ENCODE measurements at places on chromosomes 7 and 10.
A peak's percentile ranks its signal among the peaks of the same experiment; 100 is the strongest.

DNA sequence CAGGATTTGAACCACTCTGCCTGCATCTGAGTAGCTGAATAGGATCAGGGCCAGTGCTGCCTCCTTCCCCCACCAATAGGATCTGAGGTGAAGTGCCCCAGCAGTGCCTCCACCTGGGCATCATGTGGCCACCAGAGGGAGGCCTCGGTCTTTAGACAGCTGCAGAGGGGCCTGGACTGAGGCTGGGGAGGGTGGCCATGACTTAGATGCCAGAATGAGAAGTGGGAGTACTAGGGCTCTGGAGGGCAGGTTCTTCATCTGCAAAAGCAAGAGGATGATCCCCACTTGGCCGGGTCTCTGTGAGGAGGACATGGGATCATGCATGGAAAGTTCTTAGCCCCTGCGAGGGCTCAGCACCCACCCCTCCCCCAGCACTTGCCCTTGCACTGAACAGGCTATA lies 56.9 kb downstream of the NEUROG3 start:
- DNase-seq = peak; percentile 39

DNA sequence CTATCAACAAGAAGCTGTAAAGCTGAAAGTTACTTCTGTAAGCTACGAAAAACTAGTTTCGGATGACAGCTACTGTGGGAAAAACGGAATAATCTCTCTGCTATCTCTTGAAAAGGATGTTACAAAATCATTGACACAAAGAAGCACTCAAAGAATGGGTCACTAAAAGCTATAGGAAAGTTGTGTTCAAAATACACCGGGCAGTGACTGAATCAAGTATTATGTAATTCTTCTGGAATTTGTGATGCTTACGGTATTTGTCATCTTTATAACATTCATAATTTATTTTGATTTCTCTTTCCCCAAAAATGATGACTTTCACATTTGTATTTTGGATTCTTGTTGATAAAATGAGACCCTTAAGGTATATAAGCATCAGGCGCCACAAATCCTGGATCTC lies 112.1 kb upstream of the KLF6 start:
- no peak for DNase-seq

DNA sequence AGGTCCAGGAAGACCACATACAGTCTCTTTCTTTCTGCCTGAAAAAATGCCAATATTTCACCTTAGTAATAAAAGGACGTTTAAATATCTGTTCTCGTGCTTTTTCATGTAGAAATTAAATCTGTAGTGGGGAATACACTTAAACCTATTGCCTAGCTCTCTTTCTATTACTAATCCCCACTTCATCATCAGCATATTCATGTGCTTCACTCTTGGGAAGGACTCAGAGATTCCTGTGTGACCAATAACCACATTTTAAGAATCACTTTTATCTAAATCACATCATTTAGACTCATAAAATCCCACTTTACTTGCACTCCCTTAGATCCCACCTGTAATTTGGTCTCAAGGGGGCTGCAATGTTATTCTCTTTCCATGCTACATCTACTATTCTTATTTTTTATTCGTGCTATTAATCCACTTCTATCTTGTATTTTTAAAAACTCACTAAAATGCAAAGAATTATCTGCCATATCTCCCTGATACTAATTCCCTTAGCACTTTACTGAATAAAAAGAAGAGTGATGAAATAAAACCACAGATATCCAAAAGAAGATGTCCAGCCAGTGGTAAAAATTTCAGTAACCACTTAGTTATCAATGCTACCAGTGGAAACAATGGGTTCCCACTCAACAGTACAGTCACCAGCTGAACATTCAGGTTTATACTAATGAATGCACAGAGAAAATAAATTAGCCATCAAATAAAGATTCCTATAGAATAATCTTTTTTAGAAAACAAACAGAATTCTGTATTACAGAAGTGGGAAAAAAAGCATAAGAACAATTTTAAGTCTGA lies 102.1 kb downstream of the PPP1R17 start:
- no peak for DNase-seq

- no peak for DNase-seq
Observed at GRCh38 chr7:84510505-84510904, 315.9 kb upstream of the SEMA3A start.

DNA sequence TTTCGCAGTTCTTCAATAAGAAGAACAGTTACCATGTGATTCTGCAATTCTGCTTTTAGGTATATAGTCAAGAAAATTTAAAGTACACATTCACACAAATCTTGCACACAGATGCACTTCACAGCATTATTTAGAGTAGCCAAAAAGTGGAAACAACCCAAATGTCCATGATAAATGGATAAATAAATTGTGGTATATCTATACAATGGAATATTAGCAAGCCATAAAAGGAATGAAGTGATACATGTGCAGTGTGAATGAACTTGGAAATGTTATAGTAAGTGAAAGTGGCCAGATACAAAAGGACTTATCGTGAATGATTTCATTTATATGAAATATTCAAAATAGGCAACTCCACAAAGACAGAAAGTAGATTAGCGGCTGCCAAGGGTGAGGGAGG lies 109.1 kb downstream of the AGMO start:
- DNase-seq = no peak

GRCh38 chr7:77529279-77529678 lies 7.8 kb upstream of the PTPN12 start:
- no peak for DNase-seq

DNA sequence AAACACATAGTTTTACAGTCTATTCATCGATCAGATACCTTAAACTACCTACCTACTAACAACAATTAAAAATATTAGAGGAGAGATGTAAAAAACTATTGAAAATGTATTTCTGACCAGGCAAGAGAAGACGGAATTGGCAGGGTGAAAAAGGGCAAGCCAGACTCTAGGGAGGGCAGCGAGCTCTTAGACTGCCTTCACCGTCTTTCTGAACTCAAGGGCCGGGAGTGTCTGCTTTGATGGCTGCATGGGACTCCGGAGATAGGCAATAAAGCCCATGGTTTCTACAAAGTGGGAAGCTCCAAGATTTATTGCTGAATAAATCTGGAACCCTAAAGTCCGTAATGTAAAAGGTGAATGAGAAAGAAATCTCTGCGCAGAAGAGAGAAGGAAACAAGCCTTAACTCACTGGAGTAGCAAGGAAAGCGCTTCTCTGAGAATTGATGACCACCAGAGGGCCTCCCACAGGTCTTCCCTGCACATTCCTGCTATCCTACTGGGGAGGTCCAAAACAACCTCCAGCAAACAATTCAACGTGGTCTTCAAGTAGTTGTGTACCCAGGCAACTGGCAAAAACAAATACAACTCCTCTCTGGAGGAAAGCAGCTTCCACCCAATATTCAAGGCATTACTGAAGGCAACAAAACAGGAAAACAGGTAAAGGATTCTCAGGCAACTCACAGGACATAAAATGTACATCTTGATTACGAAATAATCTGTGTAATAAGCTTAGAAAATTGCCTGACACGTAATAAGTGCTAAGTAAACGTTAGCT lies 181.3 kb downstream of the SDK1 start:
- DNase-seq = peak; percentile 41

DNA sequence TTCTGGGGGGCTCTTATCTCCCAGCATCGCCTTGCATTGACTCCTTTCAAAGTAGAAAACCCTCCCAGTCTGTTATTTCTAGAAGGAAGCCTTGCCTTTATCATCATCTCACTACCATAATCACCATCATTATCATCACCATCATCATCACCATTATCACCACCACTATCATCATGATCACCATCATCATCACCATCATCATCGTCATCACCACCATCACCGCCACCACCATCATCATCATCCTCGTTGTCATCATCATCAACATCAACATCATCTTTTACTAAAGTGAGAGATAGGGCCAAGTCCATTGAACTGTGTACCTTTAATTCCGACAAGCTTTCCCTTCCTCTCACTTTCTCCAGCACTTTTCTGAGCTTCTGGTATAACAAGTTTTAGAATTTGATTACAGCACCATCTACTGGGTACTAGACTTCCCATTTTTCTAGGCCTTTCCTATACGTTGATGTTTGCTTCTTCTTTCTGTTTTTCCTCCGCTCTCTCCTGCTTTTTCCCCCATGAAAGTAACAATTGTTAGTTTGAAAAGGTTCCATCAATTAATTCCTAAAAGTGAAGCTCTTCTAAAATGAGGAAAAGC lies 226.4 kb downstream of the BUB3 start:
- peak; percentile 29 for DNase-seq

- DNase-seq = no peak
Observed at GRCh38 chr10:102651455-102652169, 7.3 kb downstream of the TRIM8 start.

DNA sequence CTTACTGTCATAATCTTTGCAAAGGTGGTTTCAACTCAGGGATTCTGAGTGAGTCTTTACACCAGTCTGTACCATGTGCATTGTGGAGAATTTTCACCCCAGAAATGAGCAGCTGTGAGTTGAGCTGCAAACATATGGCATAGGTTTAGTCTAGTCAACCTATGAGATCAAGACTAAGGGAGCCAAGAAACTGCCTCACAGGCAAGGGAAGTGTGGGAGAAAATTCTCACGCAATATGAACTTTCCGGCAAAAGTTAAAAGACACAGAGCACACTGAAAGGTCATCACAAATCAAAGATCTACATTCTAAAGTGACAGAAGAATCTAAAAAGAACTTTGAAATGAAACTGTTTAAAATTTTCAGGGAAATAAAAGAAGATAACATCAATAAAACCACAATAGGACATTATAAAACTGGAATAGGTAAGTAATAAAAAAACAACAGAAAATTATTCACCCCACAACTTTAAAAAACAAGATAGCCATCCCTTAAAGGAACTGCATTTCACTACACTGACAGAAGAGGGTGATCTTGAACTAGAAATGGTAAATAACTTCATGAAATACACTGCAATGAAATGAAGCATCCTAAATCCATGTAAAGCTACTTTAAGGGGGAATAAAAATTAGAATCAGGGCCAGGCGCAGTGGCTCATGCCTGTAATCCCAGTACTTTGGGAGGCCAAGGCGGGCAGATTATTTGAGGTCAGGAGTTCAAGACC lies 63.5 kb downstream of the LGI1 start:
- peak; percentile 27 for DNase-seq

DNA sequence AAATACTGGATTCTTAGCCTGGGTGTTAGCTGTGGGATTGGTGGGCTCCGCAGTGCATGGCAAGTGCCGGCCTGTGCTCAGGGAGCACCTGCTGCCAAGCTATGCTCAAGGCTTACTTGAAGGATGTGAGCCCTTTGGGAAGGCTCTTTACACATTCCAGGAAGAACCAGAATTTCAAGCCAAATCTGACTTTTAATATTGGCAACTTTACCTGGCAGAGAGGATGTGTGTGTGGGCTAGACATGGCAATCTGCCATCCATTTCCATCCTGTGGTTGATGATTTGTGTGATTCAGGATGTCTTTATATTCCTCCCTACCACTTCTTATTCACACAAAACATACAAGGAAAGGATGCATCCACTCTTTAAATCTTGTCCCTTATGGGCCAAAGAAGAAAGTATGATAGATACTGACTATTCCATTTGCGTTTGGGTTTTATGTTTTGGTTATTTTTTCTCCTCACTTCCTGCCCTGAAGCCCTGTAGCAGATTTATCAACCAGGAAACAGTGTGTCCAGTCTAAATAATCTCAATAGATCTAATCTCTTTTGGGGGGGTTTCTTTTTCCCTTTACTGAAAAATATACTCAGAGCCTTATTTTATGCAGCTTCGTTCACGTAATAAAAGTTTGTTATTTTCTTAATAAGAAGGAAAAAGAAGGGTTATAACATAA lies 247.1 kb downstream of the COBL start:
- no peak for DNase-seq

GRCh38 chr10:80986596-80986995 lies 448.9 kb downstream of the SH2D4B start:
- DNase-seq = no peak

- DNase-seq = no peak
Observed at GRCh38 chr7:24216576-24217125, 67.3 kb upstream of the NPY start.

GRCh38 chr7:152762056-152762455 lies 2.5 kb downstream of the ACTR3B start:
- DNase-seq = no peak

GRCh38 chr7:22251281-22251680 lies 105.7 kb downstream of the RAPGEF5 start:
- peak; percentile 90 for DNase-seq

- DNase-seq = no peak
Observed at GRCh38 chr10:131320860-131321604, 9.5 kb upstream of the TCERG1L start.

DNA sequence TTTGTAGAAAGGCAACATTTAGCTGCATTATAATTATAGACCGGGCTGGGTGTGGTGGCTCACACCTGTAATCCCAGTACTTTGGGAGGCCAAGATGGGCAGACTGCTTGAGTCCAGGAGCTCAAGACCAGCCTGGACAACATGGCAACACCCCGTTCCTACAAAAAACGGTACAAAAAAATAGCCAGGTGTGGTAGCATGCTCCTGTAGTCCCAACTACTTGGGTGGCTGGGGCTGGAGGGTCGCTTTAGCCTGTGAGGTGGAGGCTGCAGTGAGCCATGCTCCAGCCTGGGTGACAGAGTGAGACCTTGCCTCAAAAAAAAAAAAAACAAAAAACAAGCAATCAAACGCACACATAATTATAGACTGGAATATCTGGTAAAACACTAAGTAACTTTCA lies 5.0 kb downstream of the YWHAG start:
- DNase-seq = no peak

GRCh38 chr7:90708841-90709317 lies 112.8 kb downstream of the CDK14 start:
- no peak for DNase-seq

GRCh38 chr10:5999440-6000165 lies 22.3 kb upstream of the IL15RA start:
- DNase-seq = peak; percentile 26

DNA sequence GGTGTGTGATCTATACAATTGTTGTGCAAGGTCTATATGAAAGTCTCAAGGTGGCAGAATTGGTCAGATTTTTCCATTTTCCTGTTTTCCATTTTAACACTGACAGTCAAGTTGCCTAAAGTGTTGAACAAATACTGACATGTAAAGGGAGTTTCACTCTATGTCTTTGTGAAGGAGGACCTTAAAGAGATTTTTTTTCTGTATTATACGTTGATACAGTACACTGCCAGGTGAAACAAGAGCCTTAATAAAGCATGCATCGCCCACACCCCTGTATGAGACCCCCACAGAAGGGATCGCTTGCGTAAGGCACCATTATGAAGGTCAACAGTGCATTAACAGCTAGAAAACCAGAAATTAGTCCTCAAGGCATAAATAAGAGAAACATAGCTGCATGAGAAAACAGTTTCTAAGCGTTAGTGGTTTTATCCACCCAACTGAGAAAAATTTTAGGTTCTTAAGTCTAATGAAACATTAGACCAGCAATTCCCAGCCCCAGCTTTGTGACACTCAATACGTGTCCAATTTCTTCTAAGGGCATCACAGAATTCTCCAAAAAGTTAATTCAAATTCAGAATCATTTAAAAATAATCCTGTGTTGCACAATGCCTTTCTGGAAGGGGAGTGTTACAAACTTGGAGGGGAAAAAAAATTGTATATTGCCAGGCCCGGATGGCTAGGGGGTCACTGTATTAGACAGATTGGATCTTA lies 6.9 kb downstream of the KLF6 start:
- no peak for DNase-seq

Data from NCI-H1105 treated with DMSO at 0.1 percent for 48 hours (cell line).